Vagina (tissue), 2 donors: ENCODE measurements at places on chromosomes 5 and 9.

GRCh38 chr9:133658442-133659431, 22.6 kb downstream of the DBH start:
- no peak for DNase-seq

GRCh38 chr5:12566441-12566840, 662.2 kb upstream of the CTNND2 start:
- DNase-seq = no peak

DNA sequence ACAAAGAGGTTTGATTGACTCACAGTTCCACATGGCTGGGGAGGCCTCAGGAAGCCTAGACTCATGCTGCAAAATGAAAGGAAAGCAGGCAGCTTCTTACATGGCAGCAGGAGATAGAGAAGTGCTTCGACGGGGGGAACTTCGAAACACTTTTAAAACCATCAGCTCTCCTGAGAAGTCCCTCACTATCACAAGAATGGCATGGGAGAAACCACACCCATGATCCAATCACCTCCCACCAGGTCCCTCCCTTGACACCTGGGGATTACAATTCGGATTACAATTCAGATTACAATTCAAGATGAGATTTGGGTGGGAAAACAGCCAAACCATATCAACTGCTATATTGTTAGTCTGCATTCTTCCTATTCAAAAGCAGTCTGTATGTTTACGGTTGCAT, 322.3 kb upstream of the ISL1 start:
- no peak for DNase-seq

GRCh38 chr5:142122121-142122520, 13.5 kb downstream of the NDFIP1 start:
- DNase-seq = no peak

- no peak for DNase-seq
These were observed 27.9 kb upstream of the MGAT1 start for GRCh38 chr5:180830253-180831138.

- DNase-seq = no peak
These were observed 3.9 kb upstream of the ADCY2 start for GRCh38 chr5:7391814-7392692.

DNA sequence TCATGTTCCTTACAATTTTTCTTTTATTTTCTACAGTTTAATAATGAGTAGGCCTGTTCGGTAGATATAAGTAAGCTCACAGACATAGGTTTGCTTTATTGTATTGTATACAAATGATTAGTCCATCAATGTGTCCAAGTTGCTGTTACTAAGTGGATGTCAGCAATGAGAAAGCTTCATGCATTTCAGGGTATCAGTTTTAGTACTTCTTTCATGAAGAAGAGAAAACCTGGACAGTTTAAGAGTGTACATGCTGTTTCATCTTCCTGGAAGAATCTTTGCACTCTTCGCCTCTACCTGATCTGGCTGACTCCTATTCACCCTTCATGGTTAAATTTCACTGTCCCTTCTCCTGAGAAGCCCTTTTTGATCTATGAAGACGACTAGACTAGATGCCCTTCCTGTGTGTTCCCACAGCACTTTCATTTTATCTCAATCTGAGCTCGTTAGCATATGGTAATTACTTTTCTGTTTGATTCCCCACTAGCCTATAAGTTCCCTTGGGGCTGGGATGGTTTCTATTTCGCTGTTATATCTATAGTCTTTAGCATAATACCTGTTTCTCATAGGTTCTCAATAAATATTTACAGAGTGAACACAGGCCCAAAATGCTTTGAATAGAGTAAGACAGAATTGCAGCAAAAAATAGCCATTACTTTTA, 70.7 kb downstream of the CETN3 start:
- DNase-seq = no peak

DNA sequence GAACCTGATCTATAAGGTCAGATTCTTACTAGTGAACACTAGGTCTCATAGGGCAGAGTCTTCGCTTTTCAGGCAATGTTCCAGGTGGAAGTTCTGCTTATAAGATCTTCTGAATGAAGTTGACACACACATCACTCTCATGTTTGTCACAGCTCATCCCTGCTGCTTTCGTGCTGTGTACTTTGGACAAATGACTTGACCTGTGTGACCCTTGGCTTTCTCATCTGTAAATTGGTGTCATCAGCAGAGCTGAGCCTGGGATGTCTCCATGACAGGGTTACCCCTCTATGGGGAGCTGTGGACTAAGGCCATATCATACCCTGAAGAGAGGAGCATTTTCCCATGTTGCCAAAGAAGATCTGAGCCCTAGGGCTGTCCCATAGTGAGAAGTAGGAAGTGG, 2.8 kb downstream of the DELE1 start:
- no peak for DNase-seq

DNA sequence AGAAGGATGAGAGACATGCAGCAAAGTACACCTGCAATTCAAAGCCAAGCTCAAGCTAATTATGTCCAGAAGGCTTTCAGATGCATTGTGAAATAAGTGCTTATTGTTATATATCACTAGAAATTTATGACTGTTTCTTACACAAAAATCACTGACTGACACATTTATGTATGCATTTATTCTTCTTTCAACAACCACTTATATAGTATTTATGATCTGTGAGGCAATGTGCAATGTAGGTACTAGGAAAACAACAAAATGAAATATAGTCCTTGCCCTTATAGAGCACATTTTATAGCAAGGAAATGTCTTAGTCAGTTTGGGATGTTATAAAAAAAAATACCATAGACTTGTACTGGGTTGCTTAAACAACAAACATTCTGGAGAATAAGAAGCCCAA, 167.6 kb downstream of the YIPF5 start:
- no peak for DNase-seq

GRCh38 chr5:154653764-154654485, 101.3 kb upstream of the LARP1 start:
- no peak for DNase-seq

GRCh38 chr5:150124111-150124557, 31.5 kb downstream of the PDGFRB start:
- no peak for DNase-seq

- DNase-seq = no peak
These were observed 73.3 kb upstream of the NREP start for GRCh38 chr5:111830333-111830732.

- no peak for DNase-seq
These were observed 18.0 kb upstream of the PRR16 start for GRCh38 chr5:120446068-120446492.

DNA sequence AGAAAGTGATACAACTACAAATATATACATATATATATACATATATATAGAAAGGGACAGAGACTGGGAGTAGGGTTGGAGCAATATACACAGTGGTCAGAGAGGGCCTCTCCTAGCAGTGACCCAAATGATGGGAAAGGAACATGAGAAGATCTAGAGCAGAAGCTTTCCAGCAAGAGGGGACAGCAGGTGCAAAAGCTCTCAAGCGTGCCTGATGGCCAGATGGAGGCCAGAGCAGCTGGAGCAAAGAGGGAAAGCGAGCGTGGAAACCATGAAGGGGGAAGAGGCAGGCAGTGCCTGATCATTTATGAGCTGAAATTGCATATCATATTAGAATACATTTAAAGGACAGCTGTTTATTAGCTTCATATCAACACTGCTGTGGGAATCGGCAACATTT, 7.6 kb upstream of the GRPEL2 start:
- DNase-seq = no peak

DNA sequence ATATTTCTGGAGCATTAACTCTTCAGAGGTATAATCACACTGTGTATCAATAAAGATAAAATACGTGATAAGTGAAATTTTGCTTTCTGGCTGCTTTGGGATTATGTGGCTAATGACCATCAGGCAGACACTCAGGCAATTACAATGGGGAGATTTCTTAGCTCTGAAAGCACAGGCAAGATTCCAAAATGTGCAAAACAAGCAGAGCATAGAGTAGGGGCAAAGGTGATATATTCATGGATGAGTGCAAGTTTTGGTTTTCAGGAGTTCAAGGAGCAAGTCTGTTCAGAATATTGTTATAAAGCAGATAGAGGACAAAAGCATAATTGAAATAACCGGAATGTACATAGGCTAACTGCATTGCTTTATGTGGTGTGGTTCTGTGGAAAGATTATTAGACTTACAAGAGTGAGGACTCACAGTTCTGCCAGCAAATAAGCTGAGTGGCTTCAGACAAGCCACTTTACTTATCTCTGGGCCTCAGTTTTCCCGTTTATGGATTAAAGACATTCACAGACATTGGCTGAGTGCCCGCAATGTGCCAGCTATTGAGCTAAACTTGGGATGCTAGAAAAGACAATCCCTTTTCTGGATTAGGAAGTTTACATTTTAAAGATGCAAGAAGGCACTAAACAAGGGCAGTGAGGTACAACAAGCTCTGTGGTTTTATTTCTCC, 945.6 kb upstream of the ARRDC3 start:
- no peak for DNase-seq

GRCh38 chr5:154087260-154087659, 48.5 kb downstream of the MFAP3 start:
- DNase-seq = no peak

DNA sequence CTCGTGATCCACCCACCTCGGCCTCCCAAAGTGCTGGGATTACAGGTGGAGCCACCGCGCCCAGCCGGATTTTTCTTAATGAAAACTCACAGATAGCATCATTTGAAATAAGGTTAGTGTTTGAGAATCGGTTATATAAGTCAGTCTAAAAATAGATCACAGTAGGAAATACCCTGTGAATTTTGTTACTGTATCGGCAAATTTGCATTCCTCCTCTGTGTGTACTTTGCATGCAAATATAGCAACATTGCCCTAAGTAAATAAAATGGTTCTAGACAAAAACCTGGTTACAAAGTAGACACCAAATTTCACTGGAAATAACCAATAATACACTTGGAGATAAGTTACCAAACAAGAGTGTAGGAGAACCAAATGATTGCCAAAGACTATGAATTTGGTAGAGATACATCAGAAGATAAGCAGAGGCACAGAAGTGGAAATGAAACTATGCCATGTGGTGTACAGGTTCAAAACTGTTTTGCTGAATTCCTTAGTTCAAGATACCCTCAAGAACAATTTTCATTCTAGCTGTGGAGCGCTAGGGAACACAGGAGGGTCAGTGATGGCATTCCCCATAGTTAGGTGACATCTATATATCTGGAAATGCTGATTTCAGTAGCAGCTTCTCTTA, 58.1 kb downstream of the ICE1 start:
- no peak for DNase-seq

- DNase-seq = no peak
These were observed 19.7 kb downstream of the NAA35 start for GRCh38 chr9:85960688-85961093.

GRCh38 chr9:33498387-33498786, 24.7 kb upstream of the NOL6 start:
- DNase-seq = no peak

GRCh38 chr5:65043843-65044359, 275.2 kb downstream of the CWC27 start:
- no peak for DNase-seq

GRCh38 chr5:91206734-91207133, 176.4 kb downstream of the ARRDC3 start:
- DNase-seq = no peak

DNA sequence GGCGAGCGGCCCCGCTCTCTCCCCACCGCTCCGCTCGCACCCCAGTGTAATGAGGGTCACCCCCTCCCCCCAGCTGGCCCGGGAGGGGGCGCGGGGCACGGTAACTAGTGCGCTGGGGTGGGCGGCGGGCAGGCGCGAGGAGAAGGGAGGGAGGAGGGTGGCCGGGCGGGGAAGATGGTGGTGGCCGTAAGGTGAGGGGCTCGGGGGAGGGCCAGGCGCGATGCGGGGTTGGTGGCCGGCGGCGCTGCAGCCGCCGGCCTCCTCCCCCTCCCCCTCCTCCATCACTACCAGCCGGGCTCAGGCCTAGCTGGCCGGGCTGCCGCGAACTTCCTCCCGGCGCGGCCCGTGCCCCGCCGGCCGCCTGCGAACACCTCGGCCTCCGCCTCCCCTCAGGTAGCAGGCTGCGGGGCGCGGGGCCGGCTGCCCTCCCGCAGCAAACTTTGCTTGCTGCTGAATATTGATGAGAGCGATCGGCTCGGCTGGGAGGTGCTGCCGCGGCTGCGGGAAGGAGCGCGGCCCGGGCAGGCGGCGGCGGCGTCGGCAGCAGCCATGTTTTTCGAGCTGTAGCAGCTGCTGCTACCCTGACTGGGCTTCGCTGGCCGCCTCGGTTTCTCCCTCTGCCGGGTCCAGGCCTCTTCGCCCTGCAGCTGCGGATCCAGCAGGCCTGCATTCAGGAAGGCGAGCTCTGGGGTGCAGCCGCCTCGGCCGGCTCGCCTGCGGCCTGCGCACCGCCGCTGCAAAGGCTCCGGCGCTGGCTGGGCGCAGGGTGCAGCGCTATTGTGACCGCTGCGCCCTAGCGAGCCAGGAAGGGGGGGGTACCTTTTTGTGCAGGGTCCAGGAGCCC, 502 bp downstream of the NSD1 start:
- DNase-seq = no peak

GRCh38 chr9:116340270-116340669, 186.7 kb downstream of the PAPPA start:
- DNase-seq = no peak

GRCh38 chr5:90134892-90135291, 274.7 kb downstream of the CETN3 start:
- DNase-seq = no peak

GRCh38 chr5:172530878-172531703, 76.8 kb upstream of the SH3PXD2B start:
- DNase-seq = peak; percentile 72

GRCh38 chr9:69877852-69878514, 57.4 kb downstream of the CFAP95 start:
- DNase-seq = no peak

GRCh38 chr9:72299017-72299603, 65.9 kb downstream of the ZFAND5 start:
- DNase-seq = no peak

GRCh38 chr5:93622240-93622885, 39.3 kb downstream of the NR2F1 start:
- DNase-seq = no peak

DNA sequence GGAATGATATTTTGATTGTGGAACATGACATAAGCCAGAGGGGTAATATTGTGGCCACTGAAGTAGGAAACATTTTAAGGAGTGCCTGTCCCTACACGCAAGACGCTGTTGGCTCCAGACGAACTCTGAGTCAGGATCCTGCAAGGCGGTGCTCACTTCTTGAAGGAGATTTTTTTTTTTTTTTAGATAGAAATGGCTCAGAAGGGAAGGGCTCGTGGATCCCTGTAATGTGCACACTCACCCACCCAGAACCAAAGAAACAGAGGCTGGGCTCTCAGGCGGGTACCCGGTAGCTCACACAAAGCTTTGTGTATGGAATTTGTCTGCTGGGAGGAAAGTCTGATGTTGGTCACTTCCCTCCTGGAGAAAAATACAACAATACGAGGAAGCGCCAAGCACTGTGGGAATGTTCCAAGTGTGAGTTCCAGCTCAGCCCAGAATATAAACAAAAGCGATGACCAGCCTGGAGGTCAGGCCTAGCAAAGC, 25.7 kb downstream of the RAPGEF1 start:
- no peak for DNase-seq

DNA sequence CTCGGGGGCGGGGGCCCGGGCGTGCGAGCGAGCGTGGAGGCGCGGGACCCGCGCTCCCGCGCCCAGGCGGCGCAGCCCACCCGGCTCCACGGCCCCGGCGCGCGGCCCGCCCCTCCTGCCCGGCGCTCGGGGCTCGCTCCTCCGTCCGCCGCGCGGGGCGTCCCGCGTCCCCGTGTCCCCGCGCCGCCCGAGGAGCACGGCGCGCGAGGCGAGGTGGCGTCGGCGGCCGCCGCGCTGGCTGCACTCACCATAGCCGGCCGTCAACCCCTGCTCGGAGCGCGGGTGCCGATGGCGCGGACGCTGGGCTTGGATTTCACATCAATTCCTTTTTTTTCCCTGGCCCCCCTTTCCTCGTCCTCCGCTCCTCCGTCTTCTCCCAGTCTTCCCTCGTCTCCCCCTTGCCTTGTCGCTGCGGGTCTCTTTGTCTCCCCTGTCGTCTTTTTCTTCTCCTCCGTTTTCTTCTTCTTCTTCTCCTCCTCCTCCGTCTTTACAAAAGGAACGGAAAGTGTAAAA, 494 bp downstream of the PTCH1 start:
- no peak for DNase-seq
